ENCODE measurements at places on chromosomes 6 and 20. TPM values are rescaled to one million over a fixed set of nuclear protein-coding genes. Genes with fewer than 3 reads are reported as not detected.

DNA sequence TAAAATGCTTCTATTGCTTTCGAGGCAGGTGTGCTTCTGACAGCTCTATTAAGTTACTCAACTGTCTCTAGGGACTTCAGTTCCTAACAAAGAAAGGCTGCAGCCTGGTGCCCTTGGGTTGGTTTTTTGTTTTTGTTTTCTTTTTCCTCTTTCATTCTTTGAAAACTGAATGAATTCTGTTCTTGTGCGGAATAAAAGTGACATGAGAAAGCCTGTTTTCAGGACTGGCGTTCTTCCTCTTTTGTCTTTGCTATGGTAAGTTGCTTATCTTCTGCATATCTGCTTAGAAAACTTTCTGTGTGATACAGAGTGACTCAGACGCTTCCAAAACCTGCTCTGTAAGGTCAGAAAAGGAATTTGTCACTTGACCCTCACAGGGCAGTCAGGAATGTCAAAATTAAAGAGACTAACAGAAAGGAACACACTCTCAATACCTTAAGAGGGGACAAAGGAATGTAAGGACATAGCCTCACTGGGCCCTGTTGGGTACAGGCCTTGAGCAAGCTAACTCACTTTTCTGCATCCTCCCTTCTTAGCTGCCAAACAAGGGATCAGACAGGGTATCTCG, 56.2 kb upstream of the NHSL1 start:
- peak; percentile 79 for DNase-seq

GRCh38 chr6:89834884-89835792, 5.5 kb downstream of the CASP8AP2 start:
- no peak for DNase-seq

Gene LGSN
- not detected for polyA plus RNA-seq

Gene SLC35D3
- polyA plus RNA-seq, result not detected

Gene RCAN2
- polyA plus RNA-seq, result 0.07 TPM

GRCh38 chr6:141394125-141394536, 738.6 kb upstream of the GJE1 start:
- no peak for DNase-seq
